ENCODE measurements at places on chromosomes 7 and 10. TPM values are rescaled to one million over a fixed set of nuclear protein-coding genes. Genes with fewer than 3 reads are reported as not detected.
A peak's percentile ranks its signal among the peaks of the same experiment; 100 is the strongest.

DNA sequence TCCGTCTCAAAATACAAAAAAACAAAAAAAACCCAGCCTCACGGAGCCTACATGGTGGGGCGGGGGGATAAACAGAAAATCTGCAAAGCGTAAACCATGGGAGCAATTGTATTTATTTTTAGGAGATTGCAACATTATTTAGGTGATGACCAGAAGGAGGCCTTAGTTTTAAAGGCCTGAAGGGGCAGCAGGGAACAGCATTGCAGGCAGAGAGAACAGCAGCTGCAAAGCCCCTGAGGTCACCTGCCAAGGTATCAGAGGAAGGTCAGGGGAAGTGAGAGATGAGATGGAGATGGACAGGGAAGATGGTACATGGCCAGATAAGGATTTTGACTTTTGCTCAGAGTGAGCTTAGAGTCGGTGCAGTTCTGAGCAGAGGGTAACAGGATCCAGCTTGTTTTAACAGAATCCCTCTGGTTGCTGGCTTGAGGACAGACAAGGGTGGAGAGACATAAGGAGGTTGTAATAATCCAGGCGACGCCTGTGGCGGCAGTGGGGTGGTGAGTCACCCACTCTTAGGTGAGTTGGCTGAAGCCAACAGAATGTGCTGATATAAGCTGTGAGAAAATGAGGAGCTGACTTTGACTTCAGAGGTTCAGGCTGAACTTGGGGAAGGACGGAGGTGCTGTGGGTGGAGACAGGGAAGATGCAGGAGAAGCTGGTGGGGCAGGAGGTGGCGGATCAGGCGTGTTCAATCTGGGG lies 82.3 kb upstream of the GTF2I start:
- H3K27ac ChIP-seq = no peak overlapping the region
- no peaks in the 10 kb centered on the region for H3K27me3 ChIP-seq
- H3K36me3 ChIP-seq = no peaks in the 10 kb centered on the region
- peaks cover under 1% of the 10 kb centered on the region for H3K4me1 ChIP-seq

GRCh38 chr10:20624642-20625041 lies 272.5 kb downstream of the NEBL start:
- no peaks in the 10 kb centered on the region for H3K27me3 ChIP-seq
- H3K36me3 ChIP-seq = no peaks in the 10 kb centered on the region
- no peak overlapping the region for H3K4me3 ChIP-seq
- no peaks in the 10 kb centered on the region for H3K4me1 ChIP-seq
- no peak overlapping the region for H3K27ac ChIP-seq

DNA sequence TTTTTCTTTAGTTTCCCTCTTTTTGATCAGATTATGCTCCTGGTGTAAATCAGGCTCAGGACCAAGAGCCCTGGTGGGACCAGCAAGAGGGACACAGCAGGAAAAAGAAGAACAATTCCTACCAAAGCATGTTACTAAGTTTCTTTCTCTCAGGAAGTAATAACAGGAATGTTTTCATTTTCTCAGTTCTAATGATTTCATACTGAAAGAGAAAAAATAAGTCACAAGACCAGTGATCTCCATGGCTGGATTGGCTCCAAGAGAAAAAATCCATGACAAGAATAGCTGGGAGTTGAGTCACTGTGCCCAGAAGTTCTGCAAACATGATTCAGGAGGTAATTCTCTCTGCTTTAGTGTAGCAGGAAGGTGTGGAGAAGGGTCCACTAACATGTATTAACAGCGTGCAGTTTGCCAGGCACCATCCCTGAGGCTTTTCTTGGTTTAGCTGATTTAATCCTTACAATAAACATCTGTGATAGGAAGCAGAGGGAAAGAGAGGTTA lies 23.8 kb upstream of the IFIT2 start:
- H3K27ac ChIP-seq = peak overlapping the region; percentile 3
- peak; percentile 64 for DNase-seq
- no peaks in the 10 kb centered on the region for H3K27me3 ChIP-seq
- H3K4me1 ChIP-seq = peaks cover 2% of the 10 kb centered on the region
- no peak overlapping the region for H3K4me3 ChIP-seq

- H3K27me3 ChIP-seq = no peaks in the 10 kb centered on the region
- DNase-seq = no peak
- H3K27ac ChIP-seq = no peak overlapping the region
- no peaks in the 10 kb centered on the region for H3K36me3 ChIP-seq
Measured at GRCh38 chr10:115744089-115744488, 528.9 kb downstream of the GFRA1 start.

DNA sequence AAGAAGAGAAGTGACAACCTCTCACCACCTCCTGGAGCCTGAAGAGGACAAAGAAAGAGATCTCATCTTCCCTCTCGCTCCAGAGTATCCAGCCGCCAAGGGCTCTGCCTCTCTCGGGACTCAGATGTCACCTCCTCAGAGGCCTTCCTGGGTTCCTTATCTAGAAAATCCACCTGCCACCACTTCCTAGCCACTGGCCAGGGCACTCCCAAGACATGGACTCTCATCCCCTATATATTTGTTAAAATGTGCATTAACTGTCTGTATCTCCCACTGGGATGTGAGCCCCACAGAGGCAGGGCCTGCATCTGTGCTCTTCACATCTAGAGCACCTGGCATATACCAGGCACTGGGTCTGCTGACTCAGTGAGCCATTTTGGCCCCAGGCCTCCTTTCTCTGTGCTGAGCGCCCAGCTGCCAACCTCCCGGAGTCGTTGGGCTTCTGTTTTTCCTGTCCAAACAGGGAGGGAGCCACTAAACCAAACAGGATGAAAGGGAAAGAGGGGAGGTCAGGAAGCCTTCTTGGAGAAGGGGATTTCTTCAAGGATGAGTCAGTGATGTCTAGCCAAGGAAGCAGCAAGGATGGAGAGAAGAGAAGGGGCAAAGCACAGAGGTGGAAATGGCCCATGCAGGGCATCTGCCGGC lies 58.9 kb downstream of the KCNMA1 start:
- H3K36me3 ChIP-seq = no peaks in the 10 kb centered on the region
- DNase-seq = no peak
- no peak overlapping the region for H3K27ac ChIP-seq

GRCh38 chr7:5478568-5479430 lies 55.2 kb upstream of the TNRC18 start:
- H3K27ac ChIP-seq = no peak overlapping the region
- DNase-seq = no peak
- H3K4me1 ChIP-seq = peaks cover 6% of the 10 kb centered on the region
- no peaks in the 10 kb centered on the region for H3K27me3 ChIP-seq
- H3K36me3 ChIP-seq = no peaks in the 10 kb centered on the region

DNA sequence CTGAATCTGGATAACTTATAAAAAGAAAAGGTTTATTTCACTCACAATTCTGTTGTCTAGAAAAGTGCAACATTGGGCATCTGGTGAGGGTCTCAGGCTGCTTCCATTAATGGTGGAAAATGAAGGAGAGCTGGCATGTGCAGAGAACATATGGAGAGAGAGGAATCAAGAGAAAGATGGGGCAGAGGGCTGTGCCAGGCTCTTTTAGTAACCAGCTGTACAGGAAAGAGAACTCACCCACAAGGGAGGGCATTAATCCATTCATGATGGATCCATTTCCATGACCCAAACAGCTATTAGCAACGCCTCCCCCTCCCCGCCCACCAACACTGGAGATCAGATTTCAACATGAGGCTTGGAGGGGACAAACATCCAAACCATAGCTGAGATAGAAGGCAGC lies 61.7 kb upstream of the LYZL1 start:
- no peaks in the 10 kb centered on the region for H3K36me3 ChIP-seq
- no peak overlapping the region for H3K4me3 ChIP-seq
- H3K4me1 ChIP-seq = no peaks in the 10 kb centered on the region
- DNase-seq = no peak
- H3K27ac ChIP-seq = no peak overlapping the region

DDX56 gene
- total RNA-seq = 58.8 TPM

ATRNL1 gene
- total RNA-seq = 61.3 TPM

LYZL1 gene
- total RNA-seq = 37.0 TPM

Data from testis (tissue), 5 donors.